Activated naive CD4-positive, alpha-beta T cell treated with Interleukin-2 at 50 U/mL for 16 hours (primary cell): ENCODE measurements at places on chromosomes 2 and 18.

DNA sequence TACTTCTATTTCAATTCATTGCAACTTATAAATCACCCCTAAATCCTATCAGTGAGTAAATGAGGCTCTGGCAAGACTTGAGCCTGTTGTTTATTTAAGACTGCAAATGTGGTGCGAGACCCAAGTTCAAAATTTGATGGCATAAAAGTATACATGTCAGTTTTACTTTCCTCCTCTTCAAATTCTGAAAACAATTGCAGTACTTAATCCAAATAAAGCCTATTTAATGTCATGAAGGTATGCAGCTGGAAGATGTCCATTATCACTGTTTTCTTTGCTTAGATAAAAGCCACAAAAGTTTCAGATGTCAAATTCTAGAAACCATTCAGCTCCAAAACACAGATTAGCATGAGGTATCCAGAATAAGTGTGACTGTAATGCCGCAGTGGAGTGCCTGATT, 3.3 kb downstream of the APCDD1 start:
- no peak for DNase-seq

DNA sequence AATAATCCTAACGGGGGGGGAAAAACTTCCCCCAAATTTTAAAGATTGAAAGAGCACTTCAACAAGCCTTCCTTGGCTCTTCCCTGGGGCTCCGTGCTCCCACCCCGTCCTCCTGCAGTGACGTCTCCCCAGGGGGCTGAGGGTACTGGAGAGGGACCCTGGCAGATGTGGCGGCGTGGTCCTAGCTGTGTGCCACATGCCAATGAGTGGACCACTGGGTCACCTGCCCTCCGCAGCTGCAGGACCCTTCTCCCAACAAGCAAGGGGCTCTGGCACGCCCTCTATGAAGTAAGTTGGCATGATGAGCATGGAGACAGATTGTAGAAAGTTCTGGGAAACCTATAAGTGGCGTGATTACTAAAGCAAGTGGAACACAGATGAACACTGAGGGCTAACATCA, 46.7 kb downstream of the PXDN start:
- DNase-seq = no peak

GRCh38 chr2:121128741-121129659, 156.0 kb downstream of the TFCP2L1 start:
- no peak for DNase-seq

GRCh38 chr2:198072655-198073054, 268.3 kb downstream of the PLCL1 start:
- no peak for DNase-seq

- DNase-seq = no peak
Measured at GRCh38 chr2:18651842-18652774, 62.7 kb upstream of the NT5C1B start.

- DNase-seq = no peak
Measured at GRCh38 chr2:225028572-225028971, 13.7 kb downstream of the DOCK10 start.

GRCh38 chr2:177265824-177266817, 1.6 kb upstream of the NFE2L2 start:
- DNase-seq = no peak

DNA sequence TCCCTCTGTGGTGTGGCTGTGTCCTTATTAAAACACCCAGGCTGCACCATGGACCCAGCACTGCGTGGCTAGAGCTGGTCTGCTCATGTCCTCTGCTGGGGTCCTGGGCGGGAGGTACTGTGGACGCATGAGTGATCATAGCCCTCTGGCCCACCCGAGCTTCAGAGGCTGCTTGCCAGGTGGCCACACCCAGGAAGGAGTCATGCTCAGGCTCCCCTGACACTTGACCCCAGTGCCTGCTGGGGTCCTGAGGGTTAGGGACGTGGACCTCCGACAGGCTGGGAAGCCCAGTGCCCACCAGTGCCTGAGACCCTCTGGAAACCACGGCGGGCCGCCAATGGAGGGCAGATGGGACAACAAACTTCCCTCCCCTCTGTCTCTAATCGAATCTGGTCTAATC, 66.3 kb upstream of the HS6ST1 start:
- no peak for DNase-seq

DNA sequence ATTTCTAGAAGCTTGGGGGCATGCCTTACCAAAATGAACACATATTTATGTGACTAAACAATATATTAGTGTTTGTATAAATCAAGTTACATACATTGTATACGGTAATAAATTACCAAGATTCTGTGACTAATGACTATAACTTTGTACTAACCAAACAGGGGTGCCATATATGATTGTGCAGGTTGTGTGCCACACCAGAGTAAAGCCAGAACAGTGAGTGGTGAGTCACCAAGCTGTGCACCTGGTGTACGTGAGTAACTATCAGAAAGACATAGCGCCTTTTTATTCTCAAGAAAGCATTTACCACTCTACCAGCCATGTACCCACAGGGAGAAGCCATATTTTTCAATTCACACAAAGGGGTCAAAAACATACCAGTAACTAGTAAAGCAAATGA, 453.2 kb upstream of the PIK3C3 start:
- no peak for DNase-seq

DNA sequence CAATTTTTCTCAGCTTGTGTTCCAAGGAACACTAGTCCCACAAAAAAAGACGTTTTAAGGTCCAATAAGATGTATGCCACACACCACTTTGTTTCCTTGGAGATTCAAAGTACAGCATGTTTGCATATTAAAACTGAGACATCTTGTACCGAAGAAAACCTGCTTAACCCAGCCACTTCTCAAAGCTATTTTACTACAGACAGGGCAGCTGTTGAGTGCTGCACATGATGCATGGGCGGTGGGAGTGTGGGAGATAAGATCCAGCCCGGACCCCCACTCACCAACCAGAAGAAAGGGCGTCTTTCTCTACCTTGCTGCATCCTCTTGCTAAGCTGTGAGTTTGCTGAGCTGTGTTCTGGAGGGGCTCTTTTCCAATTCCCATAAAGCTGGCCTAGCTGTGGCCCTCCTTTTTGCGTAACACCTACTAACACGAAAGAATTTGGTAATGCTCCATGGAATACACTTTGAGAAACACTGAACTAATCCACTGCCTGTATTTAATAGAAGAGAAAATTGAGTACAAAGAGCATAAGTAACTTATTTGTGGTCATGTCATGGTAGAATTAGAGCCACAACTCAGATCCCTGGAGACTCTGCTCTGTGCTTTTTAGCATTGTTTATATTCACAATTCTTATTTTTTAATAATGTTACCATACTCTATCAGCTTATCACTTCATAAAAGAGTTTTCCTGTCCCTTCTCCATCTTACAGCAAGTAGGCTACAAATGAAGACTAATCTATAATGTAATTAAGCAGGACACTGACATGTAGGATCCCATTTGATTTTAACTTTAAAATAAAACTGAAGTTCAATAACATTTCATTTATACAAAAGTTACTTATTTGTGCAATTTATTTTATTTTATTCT, 90.0 kb downstream of the PLEKHM3 start:
- no peak for DNase-seq

GRCh38 chr2:218395456-218395825, 4.2 kb upstream of the CTDSP1 start:
- DNase-seq = no peak

DNA sequence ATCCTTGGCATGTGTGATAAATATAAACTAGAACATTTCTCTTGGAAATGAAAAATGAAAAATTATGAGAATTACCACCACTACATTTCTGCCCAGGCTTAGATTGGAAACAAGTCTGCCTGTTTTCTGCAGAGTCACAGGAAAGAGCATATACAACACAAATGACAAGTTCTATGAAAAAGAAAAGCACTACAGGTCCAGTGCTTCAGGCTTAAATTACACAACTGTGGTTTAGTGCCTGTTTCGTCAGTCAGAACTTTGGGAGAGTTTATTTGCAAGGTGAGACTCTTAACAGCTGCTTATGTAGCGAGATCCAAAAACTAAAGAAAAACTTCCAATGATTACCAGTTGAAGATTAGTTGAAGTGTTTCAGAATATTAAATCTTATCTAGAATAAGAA, 68.9 kb downstream of the RTN4 start:
- DNase-seq = no peak

DNA sequence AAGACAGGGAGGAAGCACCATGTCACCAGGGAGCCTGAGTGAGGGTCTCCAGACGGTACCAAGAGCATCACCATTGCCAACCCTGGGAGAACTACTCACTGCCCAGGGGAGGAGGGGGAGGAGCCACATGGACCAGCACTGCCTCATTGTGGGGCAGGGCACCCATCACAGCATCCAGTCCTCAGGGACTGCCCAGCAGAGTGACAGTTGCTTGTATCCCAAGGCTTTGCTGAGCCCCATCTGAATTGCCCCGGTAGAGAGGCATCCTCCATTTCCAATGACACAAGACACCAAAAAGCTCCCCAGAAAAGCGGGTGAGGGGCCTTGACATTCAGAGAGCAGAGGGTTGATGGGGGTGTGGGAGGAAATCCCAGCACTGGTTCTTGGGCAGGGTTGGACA, 6.8 kb upstream of the CIB4 start:
- DNase-seq = no peak

DNA sequence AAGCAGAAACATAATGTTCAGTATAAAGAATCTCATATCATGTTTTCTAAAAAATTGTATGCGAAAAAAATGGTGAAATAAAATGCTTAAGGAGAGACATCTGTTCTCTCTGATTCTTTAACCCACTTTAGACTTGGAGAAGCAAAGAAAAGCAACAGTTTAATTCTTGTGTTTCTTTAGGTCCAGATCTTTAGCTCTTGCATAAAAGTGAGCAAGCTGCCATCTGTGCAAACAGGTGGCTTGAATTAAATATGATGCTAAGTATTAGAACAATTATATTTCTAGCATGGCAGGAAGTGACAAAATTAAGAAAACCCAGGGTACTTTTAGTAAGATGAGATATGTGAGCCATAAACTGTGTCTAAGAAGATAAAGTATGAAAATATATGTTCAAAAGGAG, 1038.3 kb downstream of the DPP10 start:
- no peak for DNase-seq

DNA sequence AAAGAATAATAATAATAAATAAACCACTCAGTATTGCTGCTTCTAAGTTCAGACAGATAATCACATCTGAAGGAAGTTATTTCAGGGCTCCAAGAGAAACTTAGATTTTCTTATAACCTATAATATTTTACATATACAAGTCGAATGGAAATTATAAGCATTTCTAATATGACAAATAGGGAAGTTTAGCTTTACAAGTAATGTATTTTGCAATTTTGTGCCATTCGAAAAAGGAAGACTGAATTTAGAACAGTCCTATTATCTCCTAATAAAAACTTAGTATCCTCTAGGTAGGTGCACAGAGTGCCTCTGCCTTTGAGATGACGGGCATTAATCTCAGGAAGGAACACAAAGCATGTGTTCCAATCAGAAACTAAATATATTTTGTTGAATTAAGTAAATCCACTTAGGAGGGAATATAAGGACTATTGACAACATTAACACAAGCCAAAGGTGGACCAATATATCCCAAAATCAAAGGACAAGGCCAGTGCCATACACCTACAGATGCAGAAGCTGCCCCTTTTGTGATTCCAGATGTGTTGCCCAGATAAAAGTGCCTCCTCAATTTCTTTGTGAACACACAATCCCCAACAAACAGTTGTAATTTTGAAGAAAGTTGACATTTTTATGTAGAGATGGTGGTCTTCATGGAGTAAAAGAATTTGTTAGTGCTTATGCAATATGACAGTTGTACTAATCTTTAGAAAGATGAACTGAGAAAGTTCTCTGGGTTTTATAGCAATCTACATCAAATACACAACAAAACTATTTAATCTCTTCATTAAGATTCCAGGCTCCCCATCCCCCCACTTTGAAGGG, 36.6 kb downstream of the PTCD3 start:
- no peak for DNase-seq

- no peak for DNase-seq
Measured at GRCh38 chr18:3912705-3913104, 462.7 kb downstream of the TGIF1 start.

GRCh38 chr18:10127729-10128128, 213.9 kb downstream of the VAPA start:
- no peak for DNase-seq

DNA sequence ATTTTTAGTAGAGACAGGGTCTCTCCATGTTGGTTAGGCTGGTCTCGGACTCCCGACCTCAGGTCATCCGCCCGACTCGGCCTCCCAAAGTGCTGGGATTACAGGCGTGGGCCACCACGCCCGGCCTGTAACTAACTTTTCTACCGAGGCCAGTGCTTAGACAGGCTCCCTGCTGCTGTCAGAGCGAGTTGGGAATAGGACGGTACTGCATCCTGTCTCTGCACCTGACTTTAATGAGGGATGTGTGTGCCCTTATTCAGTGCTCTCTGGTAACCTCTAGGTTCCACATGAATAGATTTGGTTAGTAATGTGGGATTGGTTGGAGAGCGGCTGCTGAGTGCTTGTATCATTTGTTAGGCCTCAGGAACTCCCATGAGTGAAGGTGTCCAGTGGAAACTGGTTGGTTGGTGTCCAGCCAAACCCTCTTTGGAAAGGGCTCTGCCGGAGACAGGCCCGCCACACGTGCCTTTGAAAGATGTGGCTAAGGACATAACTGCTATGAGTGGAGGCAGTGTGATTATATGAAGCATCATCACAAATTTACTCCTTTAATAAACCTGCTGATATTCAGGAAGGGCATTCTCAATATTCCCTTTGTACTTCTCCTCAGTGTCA, 36.6 kb downstream of the MYOM1 start:
- no peak for DNase-seq

- DNase-seq = no peak
Measured at GRCh38 chr2:217404236-217404760, 544.4 kb upstream of the TNP1 start.

DNA sequence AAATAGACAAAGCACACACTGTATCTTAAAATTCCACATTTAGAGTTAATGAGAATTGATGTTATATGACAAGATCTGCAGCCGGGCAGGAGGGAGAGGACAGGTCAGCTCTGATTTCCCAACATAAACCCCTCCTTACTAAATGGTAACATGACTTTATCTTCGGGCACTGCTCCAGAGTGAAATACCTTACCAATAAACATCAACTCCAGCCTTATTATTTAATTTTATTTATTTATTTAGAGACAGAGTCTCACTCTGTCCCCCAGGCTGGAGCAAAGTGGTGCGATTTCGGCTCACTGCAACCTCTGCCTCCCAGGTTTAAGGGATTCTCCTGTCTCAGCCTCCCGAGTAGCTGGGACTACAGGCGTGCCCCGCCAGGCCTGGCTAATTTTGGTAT, 1.7 kb downstream of the CYB5A start:
- DNase-seq = no peak

GRCh38 chr2:73091164-73091563, 19.7 kb upstream of the SFXN5 start:
- DNase-seq = no peak
